Astrocyte of the spinal cord (primary cell): ENCODE measurements at places on chromosomes 11 and 22.

DNA sequence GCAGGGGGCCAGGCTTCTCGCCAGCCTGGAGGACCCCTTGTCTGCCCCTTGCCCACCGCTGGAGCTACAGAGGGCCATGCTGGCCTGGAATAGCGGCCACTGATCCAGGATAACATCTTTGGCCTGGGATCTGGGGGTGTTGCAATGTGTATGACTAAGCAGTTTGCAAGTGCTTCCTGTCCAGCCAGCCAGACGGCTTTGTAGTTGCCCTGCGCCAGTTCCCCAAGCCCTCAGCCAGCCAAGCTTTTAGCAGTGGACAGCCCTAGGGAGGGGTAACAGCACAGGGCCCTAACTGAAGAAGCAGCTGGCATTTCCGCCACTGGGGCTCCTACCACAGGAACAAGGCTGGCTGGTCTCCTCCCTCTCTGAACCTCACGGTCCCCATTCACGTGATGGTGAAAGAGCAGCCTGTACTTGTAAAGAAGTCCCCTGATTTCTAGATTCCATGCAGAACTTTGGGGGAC is 32.1 kb downstream of the UQCR10 start:
- DNase-seq = peak; percentile 85

DNA sequence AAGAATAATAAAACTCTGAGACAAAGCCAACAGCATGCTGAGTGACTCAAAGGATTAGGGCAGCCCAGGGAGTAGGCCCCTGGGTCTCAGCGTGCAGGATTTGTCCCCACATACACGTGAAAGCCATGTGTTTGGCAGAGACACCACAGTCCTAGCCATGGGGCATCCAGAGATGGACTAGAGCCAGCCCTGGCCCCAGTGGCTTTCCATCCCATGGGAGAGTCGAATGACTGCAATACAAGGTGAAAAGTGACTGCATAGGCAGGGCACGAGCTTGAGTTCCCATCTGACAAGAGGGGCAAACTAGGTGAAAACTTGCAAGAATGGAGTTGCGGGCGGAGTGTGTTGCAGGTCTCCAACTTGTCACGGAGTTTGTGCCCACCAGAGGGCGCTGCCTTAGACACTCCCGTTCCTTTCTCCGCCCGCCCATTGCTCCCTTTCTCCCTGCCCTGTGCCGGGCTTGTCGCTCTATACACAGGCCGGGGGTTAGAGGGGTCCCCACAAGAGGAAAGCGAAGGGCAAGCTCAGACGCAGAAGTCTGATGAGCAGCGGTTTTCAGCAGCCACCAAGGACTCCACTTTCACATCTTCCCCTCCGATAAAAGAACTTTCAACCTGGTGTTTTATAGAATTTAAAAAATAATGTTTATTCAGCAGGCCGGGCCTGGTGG is 24.2 kb downstream of the TSKU start:
- peak; percentile 73 for DNase-seq

- peak; percentile 70 for DNase-seq
Measured at GRCh38 chr11:46930089-46930488, 6.5 kb upstream of the CSTPP1 start.

GRCh38 chr11:69155302-69156234 is at the start of gene SMIM38:
Gene SMIM38, plus strand, starts transcription at chr11:69155935. Its CDS starts 1,912 bp downstream, at chr11:69157847.
- DNase-seq = no peak

DNA sequence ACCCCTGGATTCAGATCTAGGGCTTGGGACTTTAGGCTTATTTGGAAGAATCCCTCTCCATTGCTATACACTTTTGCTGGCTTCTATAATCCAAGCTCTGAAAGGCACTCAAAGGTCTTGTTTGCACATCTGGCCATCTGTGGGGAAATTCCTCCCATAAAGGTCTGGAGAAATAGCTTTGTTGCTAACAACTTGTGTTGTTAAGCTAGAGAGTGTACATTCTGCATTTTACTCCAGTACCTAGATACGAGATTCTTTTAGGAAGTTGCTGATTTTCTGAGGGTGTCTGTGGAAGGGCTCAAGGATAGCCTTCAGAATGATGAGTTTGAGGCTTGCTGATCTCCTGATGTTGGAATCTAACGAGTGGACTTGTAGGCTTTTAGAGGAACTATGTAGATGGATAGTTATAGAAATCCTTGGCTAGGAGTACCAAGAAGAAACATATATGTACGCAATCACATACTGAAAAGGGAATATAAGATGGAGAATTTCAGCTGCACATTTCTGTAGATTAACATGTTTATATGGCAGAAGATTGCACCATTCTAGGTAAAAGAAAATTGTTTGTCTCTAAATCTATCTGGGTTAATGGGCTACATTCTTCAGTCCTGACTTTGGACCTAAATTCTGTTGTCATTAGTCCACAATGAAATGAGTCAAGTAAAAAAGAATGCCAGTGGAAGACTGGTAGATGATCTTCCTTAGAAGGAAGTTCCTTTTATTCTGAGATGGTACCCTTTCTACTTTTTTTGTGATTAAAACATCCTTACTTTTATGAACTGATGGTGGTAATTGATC is 51.0 kb downstream of the UBASH3B start:
- DNase-seq = peak; percentile 79

- no peak for DNase-seq
Measured at GRCh38 chr11:65565624-65566453, 4.4 kb upstream of the ZNRD2 start.

- DNase-seq = no peak
Measured at GRCh38 chr11:117091753-117092477, 6.3 kb downstream of the SIK3 start.

- DNase-seq = no peak
Measured at GRCh38 chr11:71940561-71941219, 11.8 kb downstream of the RNF121 start.

GRCh38 chr11:124081483-124081882 is 33.8 kb upstream of the VWA5A start:
- DNase-seq = no peak

- no peak for DNase-seq
Measured at GRCh38 chr11:14041040-14041439, 78.5 kb downstream of the SPON1 start.
